ENCODE measurements at places on chromosomes 2 and 18. TPM values are rescaled to one million over a fixed set of nuclear protein-coding genes. Genes with fewer than 3 reads are reported as not detected.

The GPAT2 gene
- total RNA-seq, result 16.2 TPM

The PCARE gene
- total RNA-seq, result not detected

The CHRND gene
- not detected for total RNA-seq

The FHOD3 gene
- 22.3 TPM for total RNA-seq

The TMEM37 gene
- 0.44 TPM for total RNA-seq

The HOXD13 gene
- total RNA-seq, result not detected

The CD8A gene
- not detected for total RNA-seq

The KIAA2012 gene
- total RNA-seq, result 0.17 TPM

The NCKAP5 gene
- 3.5 TPM for total RNA-seq

The METTL4 gene
- total RNA-seq, result 11.1 TPM

The MSGN1 gene
- total RNA-seq, result not detected

The TMEM247 gene
- not detected for total RNA-seq

The IAH1 gene
- 68.1 TPM for total RNA-seq

The IL1RN gene
- total RNA-seq, result 0.17 TPM

The L3MBTL4 gene
- total RNA-seq, result not detected

The CBLN2 gene
- not detected for total RNA-seq

The CASP8 gene
- 22.0 TPM for total RNA-seq

The TRABD2A gene
- total RNA-seq, result 17.5 TPM

The MARCHF4 gene
- total RNA-seq, result 1.5 TPM

The UGT1A10 gene
- not detected for total RNA-seq

The LHCGR gene
- total RNA-seq, result not detected

The SERPINB11 gene
- total RNA-seq, result not detected

The UGT1A4 gene
- total RNA-seq, result not detected

The ABHD1 gene
- total RNA-seq, result under 0.01 TPM

The TFCP2L1 gene
- not detected for total RNA-seq

The PROKR1 gene
- not detected for total RNA-seq

The CLHC1 gene
- total RNA-seq, result 8.9 TPM

The KCNS3 gene
- 1.0 TPM for total RNA-seq

The FBXO48 gene
- 0.29 TPM for total RNA-seq

The CROCC2 gene
- total RNA-seq, result 1.0 TPM

The FOXI3 gene
- total RNA-seq, result not detected

The COLEC12 gene
- 122 TPM for total RNA-seq

The TGFBRAP1 gene
- total RNA-seq, result 17.2 TPM

The SERPINB13 gene
- total RNA-seq, result not detected

The ABI2 gene
- total RNA-seq, result 31.1 TPM

The PKP4 gene
- 49.6 TPM for total RNA-seq

The ANKRD62 gene
- total RNA-seq, result not detected

The HOXD10 gene
- total RNA-seq, result not detected

The NEURL3 gene
- not detected for total RNA-seq
